ENCODE measurements at places on chromosomes 13 and 19.

- DNase-seq = no peak
These were observed 21.6 kb downstream of the ARL11 start for GRCh38 chr13:49649963-49650312.

GRCh38 chr19:16608290-16608739, 19.7 kb downstream of the MED26 start:
- no peak for DNase-seq

DNA sequence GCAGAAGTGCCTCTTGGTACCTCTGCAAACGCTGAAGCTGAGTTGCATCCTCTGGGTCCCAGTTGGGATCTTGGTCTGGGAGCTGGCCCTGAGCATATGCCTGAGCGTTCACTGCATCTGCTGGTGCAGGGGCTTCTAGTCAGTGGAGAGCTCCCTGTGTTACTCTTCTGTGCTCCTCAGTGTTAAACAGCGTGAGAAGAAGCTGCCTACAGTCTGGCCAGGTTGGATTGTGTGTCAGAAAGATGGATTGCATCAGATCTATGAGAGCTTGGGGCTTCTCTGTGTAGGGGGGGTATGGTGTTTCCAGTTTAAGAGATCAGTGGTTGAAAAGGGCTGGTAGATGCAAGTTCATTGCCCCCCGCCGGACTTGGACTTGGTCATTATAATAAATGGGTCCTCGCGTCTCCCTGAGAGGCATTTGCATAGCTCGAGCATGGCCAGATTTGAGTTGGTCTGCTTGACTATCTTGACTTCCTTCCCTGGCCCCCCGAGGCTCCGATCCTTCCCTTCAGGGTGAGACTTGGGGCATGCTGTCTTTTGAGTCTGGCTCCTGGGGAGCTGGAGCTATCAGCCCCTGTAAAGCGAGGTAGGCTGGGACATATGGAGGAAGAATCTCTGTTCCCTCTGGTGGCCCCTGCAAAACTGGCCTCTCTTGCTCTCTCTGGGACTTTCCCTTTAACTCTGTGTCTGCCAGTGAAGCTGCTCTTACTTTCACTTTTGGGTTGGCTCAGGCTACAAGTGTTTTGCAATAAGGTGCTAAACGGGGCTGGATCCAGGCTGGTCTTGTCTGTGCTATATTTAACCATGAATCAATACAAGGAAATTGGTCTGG, 52.9 kb downstream of the OR10H4 start:
- no peak for DNase-seq

GRCh38 chr13:74794582-74794981, 660.4 kb upstream of the KLF12 start:
- DNase-seq = no peak

- no peak for DNase-seq
These were observed 10.9 kb upstream of the MEIS3 start for GRCh38 chr19:47430041-47430802.

- DNase-seq = no peak
These were observed 8.6 kb downstream of the ANO8 start for GRCh38 chr19:17325881-17326594.

- no peak for DNase-seq
These were observed 225.3 kb downstream of the NHLRC3 start for GRCh38 chr13:39263531-39263930.

GRCh38 chr13:41199079-41199478, 4.7 kb upstream of the KBTBD7 start:
- no peak for DNase-seq

DNA sequence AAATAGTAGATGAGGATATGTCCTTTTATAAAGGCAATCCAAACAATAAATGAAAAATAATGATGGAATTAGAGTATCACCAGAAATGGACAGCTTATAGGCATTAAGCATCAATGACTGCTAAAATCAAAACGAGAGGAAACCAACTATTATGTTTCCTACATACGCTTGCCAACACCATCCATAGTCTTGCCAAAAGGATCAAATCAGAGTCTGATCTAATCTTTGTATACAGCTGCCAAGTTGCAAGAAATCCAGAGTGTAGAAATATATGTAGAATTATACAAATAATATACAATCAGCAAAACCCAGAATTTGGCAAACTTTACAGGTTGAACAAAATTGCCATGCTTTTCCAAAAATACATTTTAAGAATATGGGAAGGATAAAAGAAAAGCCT, 1661.6 kb downstream of the SLITRK1 start:
- DNase-seq = no peak

GRCh38 chr19:9166846-9167245, 11.9 kb upstream of the OR7D2 start:
- no peak for DNase-seq

DNA sequence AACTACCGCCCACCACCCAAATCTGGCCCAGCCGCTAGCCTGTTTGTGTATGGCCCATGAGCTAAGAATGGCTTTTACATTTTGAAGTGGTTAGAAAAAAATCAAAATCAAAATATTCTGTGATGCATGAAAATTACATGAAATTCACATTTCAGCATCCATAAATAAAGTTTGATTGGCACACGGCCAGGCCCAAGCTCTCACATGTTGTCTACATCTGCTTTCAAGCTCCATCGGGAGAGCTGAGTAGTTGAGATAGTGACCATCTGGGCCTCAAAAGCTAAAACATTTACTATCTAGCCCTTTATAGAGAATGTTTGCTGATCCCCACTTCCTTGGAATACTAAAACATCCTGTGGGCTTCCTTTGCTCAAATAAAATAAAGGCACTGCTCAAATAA, 14.5 kb downstream of the RFX2 start:
- no peak for DNase-seq

DNA sequence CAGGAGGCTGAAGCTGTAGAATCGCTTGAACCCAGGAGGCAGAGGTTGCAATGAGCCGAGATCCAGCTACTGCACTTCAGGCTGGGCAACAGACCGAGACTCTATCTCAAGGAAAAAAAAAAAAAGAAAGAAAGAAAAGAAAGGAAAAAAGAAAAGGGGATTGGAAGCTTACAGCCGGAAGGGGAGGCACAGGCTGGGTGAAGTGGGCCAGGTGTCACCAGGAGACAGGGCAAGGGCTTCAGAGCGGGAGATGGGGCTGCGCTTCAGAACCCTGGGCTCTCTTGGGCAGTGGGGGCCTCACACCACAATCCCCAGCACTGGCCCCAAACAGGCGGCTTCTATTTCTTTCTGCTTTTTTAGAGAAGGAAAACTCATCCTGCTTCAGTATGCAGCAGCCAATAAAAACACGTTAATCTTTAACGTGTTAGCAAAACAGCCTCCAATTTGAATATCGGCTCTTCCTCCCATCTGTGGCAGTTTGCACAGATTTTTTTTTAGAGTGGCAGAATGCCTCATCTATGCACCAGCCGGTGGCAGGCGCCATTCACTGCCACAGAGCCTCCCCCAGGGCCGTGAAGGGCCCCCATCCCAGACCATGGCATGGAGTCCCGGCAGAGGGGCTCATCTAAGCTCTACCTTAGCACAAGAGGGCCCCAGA, 46.6 kb upstream of the C19orf12 start:
- DNase-seq = no peak

DNA sequence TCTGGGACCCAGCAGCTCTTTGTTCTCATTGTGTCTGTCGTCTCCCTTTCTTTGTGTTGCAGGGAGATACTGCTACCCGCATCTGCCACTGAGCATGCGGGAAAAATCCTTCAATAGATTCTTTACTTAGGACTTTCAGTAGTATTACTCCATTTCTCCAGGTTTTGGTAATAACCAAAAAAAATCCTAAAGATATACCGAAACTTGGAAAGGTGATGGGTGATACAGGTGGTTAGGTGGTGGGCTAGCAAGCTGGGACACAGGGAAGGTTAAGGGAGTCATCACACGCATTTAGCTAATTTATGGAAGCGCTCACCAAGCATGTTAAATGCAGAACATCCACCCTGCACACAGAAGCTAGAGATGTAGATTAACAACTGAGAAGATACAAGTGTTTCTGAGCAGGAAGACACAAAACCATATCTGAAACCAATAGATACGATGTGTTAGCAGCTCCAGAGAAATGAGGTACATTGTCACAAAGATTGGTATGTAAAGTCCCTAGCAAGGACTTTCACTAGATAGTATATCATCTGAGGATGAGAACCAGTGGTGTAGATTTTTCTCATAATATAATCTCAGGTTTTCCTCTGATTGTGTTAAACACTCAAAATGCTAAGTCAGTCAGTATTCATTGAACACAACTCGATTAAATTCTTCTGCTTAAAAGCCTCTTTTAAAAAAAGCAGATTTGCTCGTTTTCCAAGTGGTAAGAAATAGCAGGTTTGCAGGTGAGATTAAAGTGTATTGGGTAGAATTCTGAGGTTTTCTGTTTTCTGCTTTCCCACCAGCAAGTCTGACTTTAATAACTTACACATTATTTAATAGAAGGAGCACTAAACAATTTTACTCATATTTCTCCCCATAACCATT, 1.2 kb upstream of the SLAIN1 start:
- peak; percentile 16 for DNase-seq

GRCh38 chr13:68588623-68589022, 1358.5 kb upstream of the PCDH9 start:
- no peak for DNase-seq

DNA sequence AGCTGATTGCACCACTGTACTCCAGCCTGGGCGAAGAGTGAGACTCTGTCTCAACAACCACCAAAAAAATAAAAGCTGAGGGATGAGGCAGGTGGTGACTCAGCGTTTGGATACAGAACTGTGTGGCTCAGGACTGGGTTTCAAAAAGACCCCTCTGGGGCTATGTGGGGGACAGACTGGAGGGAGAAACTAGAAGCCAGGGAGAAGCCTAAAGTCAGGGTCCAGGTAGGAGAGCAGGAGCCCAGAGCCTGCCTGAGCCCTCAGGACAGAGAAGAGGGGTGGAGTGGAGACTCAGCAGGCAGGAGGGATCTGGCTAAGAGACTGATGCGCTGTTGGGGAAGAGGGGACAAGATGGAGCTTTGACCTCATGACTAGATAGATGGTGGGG, 1.8 kb upstream of the CD37 start:
- no peak for DNase-seq

GRCh38 chr13:34310539-34310938, 492.6 kb downstream of the RFC3 start:
- DNase-seq = no peak

GRCh38 chr13:110392510-110393240, 85.6 kb downstream of the COL4A2 start:
- DNase-seq = no peak

DNA sequence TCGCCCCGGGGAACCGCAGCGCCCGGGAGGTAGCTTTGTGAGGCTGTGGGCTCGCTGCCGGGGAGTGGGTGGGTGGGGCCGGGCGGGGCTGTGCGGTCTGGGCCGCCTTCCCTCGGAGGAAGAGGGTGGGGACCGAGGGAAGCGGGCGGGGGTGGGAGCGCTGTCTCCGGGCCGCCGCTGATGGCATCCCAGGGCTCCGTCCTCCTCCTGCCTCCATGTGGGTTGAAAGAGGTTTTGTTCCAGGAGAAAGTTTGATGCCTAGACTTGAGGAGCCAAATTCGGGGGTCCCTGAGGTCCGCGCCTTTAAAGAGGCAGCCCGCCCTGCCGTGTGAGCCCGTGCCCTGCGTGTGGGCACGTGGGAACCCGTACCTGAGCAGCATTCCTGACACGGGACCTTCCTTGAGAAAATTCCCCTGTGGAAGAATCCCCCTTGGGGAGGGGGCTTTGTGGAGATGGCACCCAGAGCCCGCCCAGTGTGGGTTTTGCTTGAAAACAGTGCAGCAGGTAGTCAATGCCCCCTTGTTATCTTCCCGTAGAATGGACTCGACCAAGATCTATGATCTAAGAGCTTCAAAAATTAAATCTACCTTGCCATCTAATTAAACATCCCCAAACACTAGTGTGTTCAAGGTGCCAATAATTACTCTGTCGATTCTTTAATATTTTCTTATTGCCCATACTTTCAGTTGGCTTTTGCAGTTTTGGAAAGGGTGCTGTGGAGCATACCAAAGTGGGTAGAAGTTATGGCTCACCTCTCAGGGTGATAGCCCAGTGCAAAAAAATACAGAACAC, 107.8 kb downstream of the RXFP2 start:
- no peak for DNase-seq

GRCh38 chr19:35249848-35250711, 1.3 kb downstream of the LSR start:
- DNase-seq = no peak

GRCh38 chr13:94946039-94946438, 233.7 kb upstream of the SOX21 start:
- DNase-seq = no peak

DNA sequence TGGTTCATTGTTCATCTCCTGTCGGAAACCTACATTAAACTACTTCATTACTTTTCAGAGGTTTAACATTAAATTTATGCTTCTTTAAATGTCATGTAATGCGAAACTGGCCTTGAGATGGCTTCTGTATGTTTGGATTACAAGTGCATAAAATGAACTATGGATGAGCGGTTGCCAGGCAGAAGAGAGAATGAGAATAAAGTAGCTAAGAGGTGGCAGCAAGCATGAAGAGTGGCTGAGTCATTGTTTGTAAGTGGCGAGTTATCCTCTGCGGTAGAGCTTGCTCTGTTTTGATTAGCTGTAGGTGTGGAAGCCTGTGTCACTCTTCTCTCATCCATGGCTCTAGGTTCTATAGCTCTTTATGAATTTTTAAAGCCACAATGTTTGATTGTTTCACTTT, 1139.6 kb upstream of the PCDH9 start:
- DNase-seq = no peak

- peak; percentile 77 for DNase-seq
These were observed 2.3 kb upstream of the EML2 start for GRCh38 chr19:45641274-45642105.

GRCh38 chr19:38949580-38950367, 19.0 kb downstream of the MRPS12 start:
- peak; percentile 95 for DNase-seq

DNA sequence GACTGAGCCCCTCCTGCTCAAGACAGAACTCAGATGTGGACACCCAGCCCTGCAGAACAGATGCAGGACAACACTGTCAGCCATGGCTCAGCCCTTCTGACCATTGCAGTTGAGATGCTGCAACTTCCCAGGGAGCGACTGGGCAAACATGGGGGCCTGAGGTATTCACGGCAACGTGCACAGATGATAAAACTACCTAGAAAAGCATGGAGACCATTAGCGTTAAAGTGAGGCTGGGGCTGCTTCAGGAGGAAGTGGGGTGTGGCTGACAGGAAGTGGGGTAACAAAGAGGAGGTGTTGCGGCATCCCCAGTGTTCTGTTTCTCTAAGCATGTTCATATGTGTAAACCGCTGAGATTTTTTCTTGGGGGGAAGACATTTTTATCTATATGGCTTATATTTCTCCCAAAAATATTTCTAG, 1.3 kb upstream of the SIGLEC9 start:
- DNase-seq = no peak

- no peak for DNase-seq
These were observed 967 bp upstream of the TPT1 start for GRCh38 chr13:45341799-45342500.

- no peak for DNase-seq
These were observed 33.6 kb upstream of the NANOS3 start for GRCh38 chr19:13843104-13843921.

DNA sequence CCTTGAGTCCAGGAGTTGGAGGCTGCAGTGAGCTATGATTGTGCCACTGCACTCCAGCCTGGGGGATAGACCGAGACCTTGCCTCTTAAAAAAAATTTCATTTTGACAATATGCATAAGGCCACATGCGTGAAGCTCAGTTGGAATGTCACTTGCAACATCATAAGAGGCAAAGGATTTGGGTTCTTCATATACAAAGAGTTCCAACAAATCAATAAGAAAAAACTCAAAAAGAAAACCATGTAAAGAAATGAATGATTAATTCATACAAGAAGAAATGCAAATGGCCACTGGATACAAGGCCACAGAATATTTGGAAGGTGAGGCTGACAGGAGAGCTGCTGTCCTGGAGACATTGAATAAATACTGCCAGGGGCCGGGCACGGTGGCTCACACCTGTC, 9.6 kb upstream of the TCF3 start:
- DNase-seq = no peak

All from NCI-H1048 (cell line).